Ascending aorta (tissue), 2 donors: ENCODE measurements at places on chromosomes 12 and 14. TPM values are rescaled to one million over a fixed set of nuclear protein-coding genes. Genes with fewer than 3 reads are reported as not detected.

The CLEC7A gene
- total RNA-seq, result 6.0 TPM

The SERPINA12 gene
- total RNA-seq, result not detected

The PTPN21 gene
- total RNA-seq, result 18.1 TPM

The DYRK2 gene
- 40.1 TPM for total RNA-seq

The TBX3 gene
- total RNA-seq, result 20.0 TPM

The OR6C2 gene
- not detected for total RNA-seq

The RD3L gene
- not detected for total RNA-seq

The OLR1 gene
- 2.1 TPM for total RNA-seq

The VWF gene
- total RNA-seq, result 1,026 TPM

GRCh38 chr12:69546693-69547438 lies 38.4 kb upstream of the CCT2 start:
- H3K27ac ChIP-seq, result no peak overlapping the region
- no peak for DNase-seq
- H3K27me3 ChIP-seq, result no peaks in the 10 kb centered on the region
- H3K36me3 ChIP-seq, result no peaks in the 10 kb centered on the region

DNA sequence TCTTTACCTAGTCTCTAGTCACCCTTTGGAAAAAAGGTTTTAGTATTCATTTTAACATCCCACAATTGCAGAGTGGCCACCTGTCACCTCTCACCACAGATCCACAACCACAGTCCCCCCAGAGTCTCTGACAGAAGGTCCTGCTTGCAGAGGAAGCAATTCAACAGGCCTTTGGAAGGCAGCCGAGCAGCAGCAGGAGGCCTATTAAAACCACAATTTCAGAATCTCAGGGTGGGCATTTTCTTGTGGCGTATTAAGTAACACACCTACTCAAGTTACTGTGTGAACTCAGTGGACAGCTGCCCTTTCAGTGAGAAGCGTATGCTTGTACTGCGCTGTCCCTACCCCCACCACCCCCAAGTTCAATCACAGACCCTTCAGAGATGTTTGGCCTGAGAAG lies 234.0 kb upstream of the HMGA2 start:
- no peak for DNase-seq
- no peak overlapping the region for H3K27ac ChIP-seq
- H3K4me1 ChIP-seq, result no peaks in the 10 kb centered on the region

- no peak overlapping the region for H3K4me3 ChIP-seq
- no peaks in the 10 kb centered on the region for H3K27me3 ChIP-seq
- H3K4me1 ChIP-seq, result no peaks in the 10 kb centered on the region
- no peaks in the 10 kb centered on the region for H3K36me3 ChIP-seq
- no peak for DNase-seq
Measured at GRCh38 chr12:5661811-5662210, 229.9 kb downstream of the NTF3 start.

DNA sequence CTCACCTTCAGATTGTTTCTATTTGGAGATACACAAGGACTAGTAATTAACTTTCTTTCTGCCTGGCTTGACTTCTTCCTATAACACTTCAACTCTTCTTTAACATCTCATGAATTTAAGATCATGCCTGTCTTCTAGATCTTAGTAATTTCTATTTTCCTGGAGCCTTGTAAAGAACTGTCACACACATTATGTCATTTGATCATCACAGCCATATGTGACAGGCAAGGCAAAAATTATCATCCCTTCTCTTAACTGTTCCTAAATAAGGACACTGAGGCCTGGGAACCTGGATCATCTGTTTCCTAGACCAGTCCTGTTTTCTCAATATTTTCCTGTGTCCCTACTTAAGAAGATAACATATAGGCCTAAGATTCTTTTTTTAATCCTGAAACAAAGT lies 27.2 kb downstream of the NRDE2 start:
- DNase-seq, result no peak
- no peak overlapping the region for H3K4me3 ChIP-seq
- H3K27ac ChIP-seq, result no peak overlapping the region
- H3K27me3 ChIP-seq, result no peaks in the 10 kb centered on the region

GRCh38 chr14:55136885-55137786 lies 8.1 kb downstream of the LGALS3 start:
- peaks cover 8% of the 10 kb centered on the region for H3K4me1 ChIP-seq
- H3K27me3 ChIP-seq, result no peaks in the 10 kb centered on the region
- peak overlapping the region; percentile 77 for H3K27ac ChIP-seq
- peak; percentile 20 for DNase-seq
- H3K4me3 ChIP-seq, result peak overlapping the region; percentile 27

DNA sequence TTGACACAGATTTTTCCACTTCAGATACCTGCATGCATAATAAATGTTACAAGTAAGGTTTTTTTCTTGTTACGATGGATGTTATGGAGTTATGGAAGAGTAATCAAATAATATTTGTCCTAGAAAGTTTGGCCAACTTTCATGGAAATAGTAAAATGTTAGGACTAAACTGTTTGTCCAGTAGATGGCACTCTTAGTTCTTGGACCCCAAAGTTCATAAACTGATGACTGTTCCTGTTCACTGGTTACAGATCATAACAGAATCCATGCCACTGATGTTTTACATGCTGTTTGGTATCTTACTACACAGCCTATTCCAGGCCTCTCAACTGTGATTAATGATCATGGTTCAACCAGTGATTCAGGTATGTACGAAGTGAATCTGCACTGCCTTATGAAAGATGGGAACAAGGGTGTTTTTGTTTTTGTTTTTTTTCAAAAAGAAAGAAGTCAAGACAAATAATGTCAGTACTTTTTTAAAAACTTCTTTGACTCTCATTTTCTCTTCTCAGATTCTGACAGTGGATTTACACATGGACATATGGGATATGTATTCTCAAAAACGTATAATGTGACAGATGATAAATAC lies 48.8 kb upstream of the SLCO1C1 start:
- no peak for DNase-seq
- peak overlapping the region; percentile 2 for H3K27ac ChIP-seq
- no peak overlapping the region for H3K4me3 ChIP-seq
- no peaks in the 10 kb centered on the region for H3K27me3 ChIP-seq
- no peaks in the 10 kb centered on the region for H3K36me3 ChIP-seq

DNA sequence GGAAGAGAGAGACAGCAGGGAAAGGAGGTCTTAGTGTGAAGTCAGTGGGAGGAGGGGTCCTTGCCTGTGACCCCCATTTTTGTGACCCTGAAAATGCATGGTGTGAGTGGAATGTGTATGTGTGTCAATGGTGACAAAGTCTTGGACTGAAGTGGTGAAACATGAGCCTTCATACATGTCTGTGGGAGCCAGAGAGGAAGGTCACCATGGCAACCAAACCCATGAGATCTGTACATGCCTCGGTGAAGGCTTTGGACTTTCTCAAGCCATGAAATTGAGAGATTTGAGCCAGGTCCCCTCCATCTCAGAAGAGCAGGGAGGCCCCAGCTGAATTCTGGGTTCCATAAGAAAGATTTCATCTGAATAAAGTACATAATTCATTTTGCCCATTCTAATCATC lies 108.7 kb downstream of the TTC8 start:
- no peak overlapping the region for H3K27ac ChIP-seq
- H3K27me3 ChIP-seq, result no peaks in the 10 kb centered on the region
- no peak overlapping the region for H3K4me3 ChIP-seq
- DNase-seq, result no peak
- H3K36me3 ChIP-seq, result no peaks in the 10 kb centered on the region
- H3K4me1 ChIP-seq, result no peaks in the 10 kb centered on the region

DNA sequence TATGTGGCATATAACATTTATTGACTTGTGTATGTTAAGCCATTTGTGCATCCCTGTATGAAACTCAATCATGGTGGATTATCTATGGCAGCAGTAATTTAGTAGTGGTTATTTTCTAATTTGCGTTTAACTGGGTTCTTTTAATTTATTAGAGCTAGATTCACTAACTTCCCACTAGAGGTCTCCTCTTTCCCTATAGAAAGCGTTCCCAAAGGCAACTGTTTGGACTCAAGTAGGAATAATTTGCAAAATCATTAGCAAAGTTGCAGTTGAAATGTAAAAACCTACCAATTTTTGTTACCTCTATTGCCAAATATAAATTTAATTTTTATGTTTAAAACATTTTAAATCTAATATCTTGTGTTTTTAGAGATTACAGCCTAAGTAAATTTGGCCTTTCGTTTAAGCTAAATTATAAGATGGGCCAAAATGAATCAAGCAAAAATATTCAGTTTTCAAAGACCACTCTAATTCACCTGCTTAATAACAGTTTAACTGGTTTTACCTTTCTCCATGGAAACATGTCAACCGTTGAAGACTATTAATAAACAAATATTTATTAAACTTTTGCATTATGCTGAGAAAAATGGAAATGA lies 6.0 kb downstream of the DMAC2L start:
- no peak for DNase-seq
- no peaks in the 10 kb centered on the region for H3K4me1 ChIP-seq
- no peaks in the 10 kb centered on the region for H3K27me3 ChIP-seq
- no peaks in the 10 kb centered on the region for H3K36me3 ChIP-seq
- H3K27ac ChIP-seq, result no peak overlapping the region

GRCh38 chr14:65755331-65755730 lies 342.8 kb downstream of the FUT8 start:
- no peaks in the 10 kb centered on the region for H3K4me1 ChIP-seq
- no peaks in the 10 kb centered on the region for H3K27me3 ChIP-seq
- no peak for DNase-seq
- no peaks in the 10 kb centered on the region for H3K36me3 ChIP-seq
- H3K27ac ChIP-seq, result no peak overlapping the region
- no peak overlapping the region for H3K4me3 ChIP-seq

DNA sequence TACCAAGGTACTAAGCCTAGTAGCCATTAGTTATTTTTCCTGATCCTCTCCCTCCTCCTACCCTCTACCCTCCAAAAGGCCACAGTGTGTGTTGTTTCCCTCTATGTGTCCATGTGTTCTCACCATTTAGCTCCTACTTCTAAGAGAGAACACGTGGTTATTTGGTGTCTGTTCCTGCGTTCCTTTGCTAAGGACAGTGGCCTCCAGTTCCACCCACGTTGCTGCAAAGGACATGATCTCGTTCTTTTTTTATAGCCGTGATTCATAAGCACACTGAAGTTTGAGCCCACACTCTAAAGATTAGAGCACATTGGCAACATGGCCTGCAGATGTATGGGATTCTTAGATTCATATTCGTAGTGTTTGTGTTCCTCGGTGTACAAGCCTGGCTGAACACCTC lies 8.1 kb upstream of the STX2 start:
- H3K36me3 ChIP-seq, result no peaks in the 10 kb centered on the region
- H3K27me3 ChIP-seq, result no peaks in the 10 kb centered on the region
- no peak overlapping the region for H3K27ac ChIP-seq
- H3K4me1 ChIP-seq, result no peaks in the 10 kb centered on the region
- no peak overlapping the region for H3K4me3 ChIP-seq

DNA sequence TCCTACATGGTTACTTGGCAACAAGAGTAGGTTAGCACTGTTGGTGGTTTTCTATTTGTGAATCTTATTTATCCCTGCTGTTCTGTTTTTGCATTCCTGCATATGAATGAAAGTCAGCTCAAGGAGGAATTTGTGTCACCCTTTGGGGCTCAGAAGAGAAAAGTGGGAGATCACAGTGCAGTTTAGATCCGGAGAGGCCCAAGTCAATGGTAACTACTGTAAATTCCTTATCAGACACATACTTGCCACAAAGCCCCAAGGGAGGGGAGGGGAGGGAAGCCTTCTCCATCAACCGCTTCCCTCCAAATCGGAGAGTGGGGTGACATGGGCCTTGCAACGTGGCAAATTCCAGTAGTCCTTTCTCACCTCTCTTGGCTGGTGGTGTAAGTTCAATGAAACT lies 15.0 kb downstream of the GSG1 start:
- H3K27me3 ChIP-seq, result no peaks in the 10 kb centered on the region
- H3K36me3 ChIP-seq, result no peaks in the 10 kb centered on the region
- H3K4me3 ChIP-seq, result no peak overlapping the region
- H3K27ac ChIP-seq, result no peak overlapping the region
- peaks cover 1% of the 10 kb centered on the region for H3K4me1 ChIP-seq

DNA sequence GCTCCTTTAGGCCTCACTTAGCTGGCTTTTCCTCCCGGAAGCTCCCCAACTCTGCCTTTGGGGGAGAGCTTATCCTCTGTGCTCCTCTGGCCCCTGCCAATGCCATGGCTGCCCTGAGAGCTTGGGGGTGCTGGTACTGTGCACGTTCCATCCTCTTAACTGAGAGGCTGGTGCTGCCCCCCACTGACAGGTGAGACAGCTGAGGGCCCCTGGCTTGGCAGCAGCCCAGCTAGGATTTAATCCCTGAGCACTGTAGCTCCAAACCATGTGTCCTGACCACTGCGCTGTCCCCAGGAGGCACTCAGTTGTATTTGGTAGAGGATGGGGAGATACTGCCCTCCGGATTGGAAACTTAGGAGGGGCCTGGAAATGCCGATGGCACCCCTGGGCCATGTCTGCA lies 46.1 kb downstream of the UBE3B start:
- H3K27me3 ChIP-seq, result no peaks in the 10 kb centered on the region
- H3K36me3 ChIP-seq, result peaks cover 86% of the 10 kb centered on the region
- DNase-seq, result no peak
- H3K4me1 ChIP-seq, result no peaks in the 10 kb centered on the region
- no peak overlapping the region for H3K27ac ChIP-seq

GRCh38 chr12:2583642-2584401 lies 210.9 kb upstream of the FKBP4 start:
- no peak overlapping the region for H3K27ac ChIP-seq
- no peaks in the 10 kb centered on the region for H3K27me3 ChIP-seq
- H3K4me3 ChIP-seq, result no peak overlapping the region
- no peaks in the 10 kb centered on the region for H3K4me1 ChIP-seq
- peaks cover 39% of the 10 kb centered on the region for H3K36me3 ChIP-seq

GRCh38 chr14:74019408-74020137 lies 424 bp downstream of the BBOF1 start:
- no peaks in the 10 kb centered on the region for H3K27me3 ChIP-seq
- peak overlapping the region; percentile 99 for H3K27ac ChIP-seq
- H3K36me3 ChIP-seq, result no peaks in the 10 kb centered on the region
- DNase-seq, result no peak
- H3K4me3 ChIP-seq, result peak overlapping the region; percentile 82

- H3K4me3 ChIP-seq, result no peak overlapping the region
- no peaks in the 10 kb centered on the region for H3K4me1 ChIP-seq
- no peak overlapping the region for H3K27ac ChIP-seq
- no peaks in the 10 kb centered on the region for H3K27me3 ChIP-seq
- no peak for DNase-seq
- peaks cover 10% of the 10 kb centered on the region for H3K36me3 ChIP-seq
Measured at GRCh38 chr12:116996093-116996492, 85.3 kb downstream of the FBXW8 start.
